ENCODE measurements at places on chromosomes 12 and 14.

GRCh38 chr12:4084573-4084972, 189.0 kb upstream of the CCND2 start:
- peaks cover 13% of the 10 kb centered on the region for H3K27me3 ChIP-seq
- DNase-seq = no peak
- no peak overlapping the region for H3K4me3 ChIP-seq
- H3K27ac ChIP-seq = no peak overlapping the region

GRCh38 chr12:105030820-105031807, 45.0 kb downstream of the NOPCHAP1 start:
- H3K4me3 ChIP-seq = no peak overlapping the region
- peaks cover 4% of the 10 kb centered on the region for H3K36me3 ChIP-seq
- H3K27ac ChIP-seq = no peak overlapping the region
- DNase-seq = no peak
- peaks cover 16% of the 10 kb centered on the region for H3K4me1 ChIP-seq
- H3K27me3 ChIP-seq = no peaks in the 10 kb centered on the region

DNA sequence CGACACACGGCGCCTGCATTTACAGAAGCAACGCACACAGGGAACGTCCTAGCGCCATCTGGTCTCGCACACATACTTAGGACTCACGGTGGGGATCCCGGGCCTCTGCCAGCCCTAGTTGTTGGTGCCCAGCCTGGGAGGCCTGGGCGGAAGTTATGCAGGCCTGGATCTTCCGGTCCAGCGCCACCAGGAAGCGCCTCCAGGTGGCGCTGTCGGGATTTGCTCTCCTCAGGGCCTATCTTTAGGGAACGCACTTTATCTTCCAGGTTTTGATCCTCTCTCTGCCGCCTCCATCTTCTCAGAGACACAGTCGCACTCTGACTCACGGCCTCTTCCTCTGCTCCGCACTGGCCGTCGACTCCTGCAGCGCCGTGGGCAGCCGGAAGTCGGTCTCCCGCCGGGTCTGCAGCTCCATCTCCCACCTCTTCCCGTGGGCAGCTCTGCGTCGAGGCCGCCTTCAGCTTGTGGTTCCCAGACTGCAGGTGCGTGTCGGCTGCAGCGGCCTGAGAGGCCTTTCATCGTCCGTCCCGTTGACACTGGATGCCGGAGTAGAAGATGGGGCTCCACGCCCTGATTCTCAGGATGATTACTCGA, 760.4 kb downstream of the TMEM121 start:
- no peak for DNase-seq
- H3K4me1 ChIP-seq = no peaks in the 10 kb centered on the region
- no peak overlapping the region for H3K27ac ChIP-seq
- no peak overlapping the region for H3K4me3 ChIP-seq

DNA sequence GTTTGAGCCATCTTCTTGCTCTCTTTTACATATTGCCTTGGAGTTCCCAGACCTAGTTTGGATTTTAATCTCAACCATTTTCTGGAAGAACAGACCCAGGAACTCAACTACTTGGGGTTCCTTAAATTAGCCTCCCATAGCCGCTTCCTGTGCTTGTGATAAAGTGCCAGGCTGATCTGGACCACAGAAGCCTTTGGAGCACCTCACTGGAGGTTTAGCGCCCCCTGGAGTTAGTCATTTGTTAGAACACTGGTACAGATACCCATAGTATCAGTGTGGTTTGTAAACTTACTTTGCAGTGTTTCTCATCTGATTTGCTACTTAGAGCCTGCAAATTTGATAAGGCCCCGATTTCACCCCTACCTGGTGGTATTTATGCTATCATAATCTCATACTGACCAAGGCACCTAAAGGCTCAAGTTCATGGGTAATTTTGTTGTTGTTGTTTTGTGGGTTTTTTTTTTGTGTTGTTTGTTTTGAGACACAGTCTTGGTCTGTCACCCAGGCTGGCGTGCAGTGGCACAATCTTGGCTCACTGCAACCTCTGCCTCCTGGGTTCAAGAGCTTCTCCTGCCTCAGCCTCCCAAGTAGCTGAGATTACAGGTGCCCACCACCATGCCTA, 3.7 kb downstream of the UNC119B start:
- H3K4me1 ChIP-seq = peaks cover 41% of the 10 kb centered on the region
- H3K4me3 ChIP-seq = peak overlapping the region; percentile 84
- peak overlapping the region; percentile 79 for H3K27ac ChIP-seq
- DNase-seq = no peak

DNA sequence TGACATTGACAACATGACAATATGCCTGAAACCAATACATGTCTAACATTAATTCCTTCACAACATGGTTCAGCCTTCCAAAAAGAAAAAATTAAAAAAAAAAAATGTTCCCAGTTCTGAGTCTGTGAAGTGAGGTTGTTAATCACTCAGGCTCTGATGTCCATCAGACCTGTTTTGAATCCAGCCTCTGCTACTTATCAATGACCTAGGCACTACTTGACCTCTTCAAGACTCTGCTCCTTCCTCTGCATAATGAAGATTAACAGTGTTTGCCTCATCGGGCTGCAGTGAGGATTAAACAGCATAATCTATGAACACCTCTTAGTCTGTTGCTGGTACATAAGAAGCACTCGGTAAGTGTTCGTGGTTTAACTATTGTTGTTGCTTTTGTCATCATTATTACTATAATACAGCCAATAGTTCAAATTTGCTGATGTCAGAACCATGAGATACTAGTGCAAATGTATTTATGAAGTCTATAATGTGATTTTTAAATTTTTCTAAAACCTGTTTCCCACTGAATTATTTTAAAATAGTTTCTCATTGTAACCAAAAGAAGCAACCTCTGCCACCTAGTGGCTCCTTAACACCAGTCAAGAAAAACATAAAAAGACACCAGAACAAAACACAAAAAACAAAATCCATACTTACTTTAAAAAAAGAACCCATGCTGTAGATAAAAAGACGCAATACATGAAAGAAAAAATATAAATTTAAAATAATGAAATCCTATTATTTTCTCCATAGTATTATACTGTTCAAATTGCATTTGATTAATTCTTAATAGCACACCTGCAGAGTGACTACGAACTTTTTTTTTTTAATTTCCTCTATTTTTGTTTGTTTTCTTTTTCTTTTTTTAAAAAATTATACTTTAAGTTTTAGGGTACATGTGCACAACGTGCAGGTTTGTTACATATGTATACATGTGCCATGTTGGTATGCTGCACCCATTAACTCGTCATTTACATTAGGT, 20.3 kb upstream of the TMX1 start:
- no peaks in the 10 kb centered on the region for H3K4me1 ChIP-seq
- no peaks in the 10 kb centered on the region for H3K27me3 ChIP-seq
- no peaks in the 10 kb centered on the region for H3K36me3 ChIP-seq
- H3K4me3 ChIP-seq = no peak overlapping the region

- peak overlapping the region; percentile 77 for H3K4me3 ChIP-seq
- peaks cover 21% of the 10 kb centered on the region for H3K27me3 ChIP-seq
- no peak for DNase-seq
- no peaks in the 10 kb centered on the region for H3K36me3 ChIP-seq
- no peak overlapping the region for H3K27ac ChIP-seq
Observed at GRCh38 chr12:54301428-54302048, 723 bp upstream of the NFE2 start.

DNA sequence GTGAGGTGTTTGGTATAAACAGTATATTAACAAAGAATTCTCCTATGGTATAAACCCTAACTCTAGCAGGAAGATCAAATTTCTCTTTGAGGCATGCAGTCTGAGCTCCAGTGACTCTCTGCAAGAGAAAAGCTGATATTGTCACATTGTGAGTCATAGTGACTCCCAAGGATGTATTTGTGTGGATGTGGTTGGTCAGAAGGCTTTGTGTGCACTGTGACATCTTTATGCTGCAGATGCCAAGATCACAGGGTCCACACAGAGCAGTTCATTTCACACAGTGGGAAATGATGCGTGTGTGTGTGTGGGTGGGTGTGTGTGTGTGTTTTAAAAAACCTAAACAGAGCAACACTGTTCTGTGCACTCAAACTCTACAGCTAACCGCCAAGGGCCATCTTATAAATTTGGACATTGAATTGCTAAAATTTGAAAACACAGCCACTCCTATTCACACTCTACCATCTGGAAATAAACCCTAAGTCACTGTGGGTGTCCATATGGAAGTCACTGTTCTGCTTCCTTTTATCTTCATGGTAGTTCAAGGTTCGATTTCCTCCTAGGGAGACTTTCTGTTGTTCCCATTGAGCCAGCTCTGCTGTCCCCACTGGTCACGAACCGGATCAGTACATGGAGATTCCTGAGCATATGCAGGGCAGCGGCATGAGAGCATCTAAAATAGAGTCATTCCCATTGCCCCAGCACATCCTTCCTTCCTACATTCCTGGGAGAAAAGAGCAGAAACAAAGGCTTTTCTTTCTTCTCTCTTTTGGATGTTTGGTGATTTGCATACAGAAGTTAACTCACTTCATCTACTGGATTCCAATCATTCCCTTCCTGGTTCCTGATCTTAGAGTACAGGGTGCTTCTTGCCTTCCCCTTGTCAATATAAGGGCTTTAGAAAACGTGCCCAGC, 727.6 kb downstream of the DIO2 start:
- H3K27ac ChIP-seq = no peak overlapping the region
- H3K4me3 ChIP-seq = no peak overlapping the region
- no peaks in the 10 kb centered on the region for H3K27me3 ChIP-seq

DNA sequence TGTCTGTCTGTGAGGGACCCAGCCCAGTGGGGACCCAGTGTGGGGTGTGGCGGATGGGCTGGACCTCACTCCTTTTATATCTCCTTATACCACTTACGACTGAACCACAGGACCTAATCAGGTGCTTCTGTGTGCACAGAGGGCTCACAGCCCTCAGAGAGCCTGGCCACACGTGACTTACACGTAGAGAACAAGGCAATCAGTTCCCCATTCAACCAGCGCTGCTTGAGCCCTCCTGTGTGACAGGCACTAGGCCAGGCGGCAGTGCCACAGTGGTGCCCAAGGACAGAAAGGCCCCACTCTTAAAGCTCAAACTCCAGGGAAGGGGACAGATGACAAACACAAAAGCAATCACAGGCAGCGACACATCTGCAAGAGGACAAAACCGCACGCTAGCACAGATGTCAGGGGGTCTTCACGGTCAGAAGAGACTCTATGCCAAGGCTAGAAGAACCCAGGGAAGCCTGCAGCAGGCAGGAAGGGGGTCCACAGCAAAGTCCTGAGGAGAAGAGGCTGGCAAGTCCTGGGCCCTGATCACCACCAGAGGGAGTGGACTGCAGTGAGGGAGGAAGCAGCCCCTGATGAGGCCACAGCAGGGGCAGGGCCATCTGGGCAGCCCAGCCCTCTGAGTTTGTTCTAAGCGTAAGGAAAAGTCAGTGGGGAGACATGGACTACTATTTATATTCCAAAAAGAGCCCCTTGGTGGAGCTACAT, 39.3 kb downstream of the SETD3 start:
- peaks cover 19% of the 10 kb centered on the region for H3K36me3 ChIP-seq
- H3K27ac ChIP-seq = no peak overlapping the region
- H3K4me3 ChIP-seq = no peak overlapping the region
- H3K4me1 ChIP-seq = peaks cover 6% of the 10 kb centered on the region

- H3K27ac ChIP-seq = peak overlapping the region; percentile 22
- no peaks in the 10 kb centered on the region for H3K27me3 ChIP-seq
- H3K4me1 ChIP-seq = no peaks in the 10 kb centered on the region
- no peak overlapping the region for H3K4me3 ChIP-seq
Observed at GRCh38 chr14:46322730-46323403, 328.7 kb downstream of the RPL10L start.

DNA sequence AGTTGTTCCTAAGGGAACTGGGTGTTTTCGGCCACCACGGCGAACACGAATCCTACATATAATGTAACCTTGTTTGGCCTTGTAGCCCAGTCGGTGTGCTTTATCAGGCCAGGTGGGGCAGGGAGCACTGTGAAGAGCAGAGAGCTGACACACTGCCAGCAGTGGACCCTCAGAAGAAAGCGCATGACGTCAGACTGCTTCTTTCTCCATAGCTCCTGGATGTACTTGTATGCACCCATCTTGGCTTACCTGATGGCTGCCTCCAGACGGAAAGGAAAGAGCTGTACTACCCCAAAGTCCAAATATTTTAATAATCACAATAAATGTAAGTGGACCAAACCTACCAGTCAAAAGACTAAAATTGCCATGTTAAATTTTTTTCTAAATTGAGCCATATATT, 31.3 kb upstream of the GSC start:
- H3K27me3 ChIP-seq = peaks cover 12% of the 10 kb centered on the region
- DNase-seq = no peak
- H3K27ac ChIP-seq = no peak overlapping the region
- peaks cover 8% of the 10 kb centered on the region for H3K4me1 ChIP-seq
- H3K36me3 ChIP-seq = no peaks in the 10 kb centered on the region
- no peak overlapping the region for H3K4me3 ChIP-seq

GRCh38 chr12:39824505-39825212, 205.1 kb upstream of the ABCD2 start:
- H3K4me3 ChIP-seq = no peak overlapping the region
- no peaks in the 10 kb centered on the region for H3K36me3 ChIP-seq
- DNase-seq = no peak
- H3K27me3 ChIP-seq = no peaks in the 10 kb centered on the region
- H3K27ac ChIP-seq = no peak overlapping the region

All from type B pancreatic cell (in vitro differentiated cells).